ENCODE measurements at places on chromosomes 6 and 20. TPM values are rescaled to one million over a fixed set of nuclear protein-coding genes. Genes with fewer than 3 reads are reported as not detected.

Gene LY6G6D
- total RNA-seq, result not detected

Gene SIM1
- total RNA-seq, result not detected

Gene TREML2
- 0.64 TPM for total RNA-seq

GRCh38 chr20:47468290-47469050 lies 33.2 kb upstream of the NCOA3 start:
- H3K4me1 ChIP-seq, result peaks cover 7% of the 10 kb centered on the region
- DNase-seq, result peak; percentile 59
- H3K4me3 ChIP-seq, result no peak overlapping the region
- no peaks in the 10 kb centered on the region for H3K27me3 ChIP-seq
- no peaks in the 10 kb centered on the region for H3K36me3 ChIP-seq

DNA sequence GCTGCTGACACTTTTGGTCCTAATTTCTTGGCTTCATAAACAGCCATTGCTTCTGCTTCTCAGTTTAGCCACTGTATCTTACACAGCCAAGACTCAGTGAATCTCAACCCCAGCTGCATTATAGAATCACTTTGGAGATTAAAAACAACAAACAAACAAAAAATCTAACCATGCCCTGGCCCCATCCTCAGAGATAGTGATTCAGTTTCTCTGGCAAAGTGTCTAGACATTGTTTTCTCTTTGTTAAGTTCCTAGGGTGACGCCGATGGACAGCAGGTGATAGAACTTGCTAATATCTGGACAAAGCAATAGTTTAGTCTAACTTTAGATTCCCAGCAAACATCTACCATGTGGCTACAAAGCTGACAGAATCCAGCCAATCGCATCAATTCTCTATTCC lies 2.9 kb downstream of the ADGRF5 start:
- DNase-seq, result no peak
- no peaks in the 10 kb centered on the region for H3K4me1 ChIP-seq
- H3K4me3 ChIP-seq, result no peak overlapping the region
- H3K36me3 ChIP-seq, result no peaks in the 10 kb centered on the region
- no peaks in the 10 kb centered on the region for H3K27me3 ChIP-seq
- no peak overlapping the region for H3K27ac ChIP-seq

DNA sequence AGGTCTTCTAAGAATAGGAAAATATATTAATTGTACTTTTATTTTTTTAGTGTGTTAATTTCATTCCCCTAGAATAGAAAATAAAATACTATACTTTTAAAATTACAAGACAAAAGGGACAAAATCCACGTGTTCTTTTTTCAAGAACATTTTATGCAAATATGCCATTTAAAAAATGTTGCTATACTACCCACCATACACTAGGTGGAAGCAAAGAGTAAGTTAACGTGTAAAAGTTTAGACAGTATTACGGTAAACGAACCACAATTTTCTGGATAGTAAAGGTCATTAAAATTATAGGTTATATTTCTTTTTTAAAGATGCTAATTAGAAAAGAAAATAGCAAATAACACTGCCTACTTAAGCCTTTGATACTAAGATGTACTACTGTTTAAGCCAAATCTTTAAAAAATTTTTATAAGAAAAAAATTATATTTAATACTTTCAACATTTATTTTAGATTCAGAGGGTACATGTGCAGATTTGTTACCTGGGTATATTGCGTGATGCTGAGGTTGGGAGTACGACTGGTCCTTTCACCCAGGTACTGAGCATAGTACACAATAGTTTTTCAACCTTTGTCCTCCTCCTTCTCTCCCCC lies 287.6 kb downstream of the PHF3 start:
- H3K4me1 ChIP-seq, result peaks cover 17% of the 10 kb centered on the region
- no peak overlapping the region for H3K4me3 ChIP-seq

- H3K4me1 ChIP-seq, result no peaks in the 10 kb centered on the region
- no peaks in the 10 kb centered on the region for H3K27me3 ChIP-seq
- H3K36me3 ChIP-seq, result peaks cover 3% of the 10 kb centered on the region
Measured at GRCh38 chr6:28907394-28907793, 16.4 kb downstream of the TRIM27 start.

DNA sequence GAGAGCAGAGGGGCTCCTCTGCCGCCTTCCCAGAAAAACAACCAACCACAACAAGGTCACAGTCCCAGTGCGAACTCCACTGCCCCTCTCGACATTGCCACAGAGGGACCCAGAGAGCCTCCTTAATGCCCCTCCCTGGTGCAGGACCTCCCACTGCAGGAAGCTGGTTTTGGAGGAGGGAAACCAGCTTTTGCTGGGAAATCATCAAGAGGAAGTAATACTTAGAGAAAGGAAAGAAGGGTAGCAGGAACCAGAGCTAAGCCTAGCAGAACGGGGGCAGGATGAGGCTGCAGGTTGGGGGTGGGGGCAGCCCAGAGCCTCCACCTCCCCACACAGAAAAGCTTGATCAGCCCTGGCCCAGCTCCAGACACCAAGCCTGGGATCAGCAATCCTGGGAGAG lies 37.7 kb upstream of the SIRPA start:
- H3K4me3 ChIP-seq, result no peak overlapping the region
- no peaks in the 10 kb centered on the region for H3K4me1 ChIP-seq

Data from transverse colon (tissue), 4 donors.